ENCODE measurements at places on chromosomes 1 and 21.

- no peak for DNase-seq
Observed at GRCh38 chr1:229870381-229870780, 196.7 kb upstream of the GALNT2 start.

DNA sequence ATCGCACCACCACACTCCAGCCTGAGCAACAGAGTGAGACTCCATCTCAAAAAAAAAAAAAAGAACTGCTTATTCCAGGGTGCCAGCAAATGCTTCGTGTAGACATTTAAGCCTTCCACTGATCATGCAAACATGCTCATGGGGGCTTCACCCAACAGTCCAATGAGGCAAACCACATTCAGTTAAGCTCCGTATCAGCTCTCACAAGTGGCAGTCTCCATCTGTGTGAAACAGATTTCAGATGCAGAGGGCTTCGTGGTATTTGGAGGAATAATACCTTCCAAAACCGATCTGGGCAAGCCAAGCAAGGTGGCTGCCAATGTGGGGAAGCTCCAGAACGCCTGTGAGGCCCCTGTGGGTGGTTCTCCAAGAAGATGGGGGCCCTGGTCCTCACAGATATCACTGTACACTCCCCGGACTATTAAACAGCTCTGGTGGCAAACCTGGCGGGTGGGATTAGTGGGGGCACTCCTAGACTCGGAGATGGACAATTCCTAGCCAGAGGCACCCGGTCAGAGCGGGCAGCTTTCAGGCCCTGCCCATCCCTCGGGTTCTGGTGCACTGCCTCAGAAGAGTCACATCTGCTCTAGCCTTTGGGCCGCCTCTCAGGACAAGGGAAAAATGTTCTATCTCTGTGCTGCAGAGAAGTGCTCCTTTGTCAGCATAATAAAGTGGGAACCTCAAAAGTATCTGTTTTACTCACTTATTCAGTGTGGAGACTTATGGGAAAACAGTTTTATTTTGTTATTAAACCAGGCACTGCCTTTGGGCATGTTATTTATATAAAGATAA lies 10.2 kb downstream of the CREG1 start:
- no peak for DNase-seq

- no peak for DNase-seq
Observed at GRCh38 chr1:22318279-22318981, 133.2 kb upstream of the ZBTB40 start.

DNA sequence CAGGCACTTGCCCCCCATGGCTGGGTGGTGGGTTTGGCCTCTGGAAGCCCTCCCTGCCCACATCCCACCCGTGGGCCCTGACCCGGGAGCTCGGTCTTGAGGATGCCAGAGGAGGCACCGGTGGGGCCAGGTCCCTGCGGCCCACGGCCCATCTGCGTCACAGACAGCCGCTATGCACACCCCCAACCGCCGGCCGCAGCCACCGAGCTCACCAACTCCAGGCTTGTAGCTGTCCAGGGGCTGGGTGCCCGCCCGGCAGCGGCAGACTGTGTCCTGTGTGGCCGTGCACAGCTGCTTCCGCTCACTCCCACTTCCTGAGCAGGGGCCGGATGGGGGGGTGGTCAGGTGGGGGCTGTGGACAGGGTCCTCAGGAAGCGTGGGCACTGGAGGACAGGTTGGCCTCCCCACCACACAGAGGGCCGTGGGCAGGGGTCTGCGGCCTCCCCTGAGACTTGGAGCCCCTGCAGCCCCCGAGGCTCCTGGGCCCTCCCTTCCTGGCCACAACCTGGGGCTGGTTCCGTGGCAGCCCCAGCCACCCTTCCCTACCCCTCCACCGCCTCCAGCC lies 1.1 kb downstream of the TNFRSF4 start:
- DNase-seq: no peak

GRCh38 chr1:147892216-147892615 lies 10.4 kb upstream of the GJA8 start:
- DNase-seq: no peak

- DNase-seq: no peak
Observed at GRCh38 chr1:212430955-212431394, 1.7 kb upstream of the NENF start.

- DNase-seq: no peak
Observed at GRCh38 chr1:222441066-222441465, 106.8 kb downstream of the HHIPL2 start.

DNA sequence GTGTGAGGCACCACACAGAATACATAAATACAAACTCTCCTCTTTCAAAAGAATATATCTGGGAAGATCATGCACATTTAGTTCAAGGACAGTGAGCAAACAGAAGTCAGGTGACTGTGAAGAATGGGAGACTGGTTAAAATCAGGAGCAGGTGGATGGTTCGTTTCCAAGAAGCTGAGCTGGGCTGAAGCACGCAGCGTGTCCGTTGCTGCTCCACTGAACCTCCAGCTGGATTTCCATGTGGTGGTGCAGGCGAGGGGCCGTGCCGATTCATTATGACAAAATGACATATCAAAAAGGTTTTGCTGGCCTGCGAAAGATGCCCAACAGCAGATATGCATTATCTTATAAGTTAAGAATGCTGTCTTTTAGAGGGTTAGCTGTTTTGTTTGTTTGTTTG lies 66.0 kb downstream of the OLIG1 start:
- no peak for DNase-seq

DNA sequence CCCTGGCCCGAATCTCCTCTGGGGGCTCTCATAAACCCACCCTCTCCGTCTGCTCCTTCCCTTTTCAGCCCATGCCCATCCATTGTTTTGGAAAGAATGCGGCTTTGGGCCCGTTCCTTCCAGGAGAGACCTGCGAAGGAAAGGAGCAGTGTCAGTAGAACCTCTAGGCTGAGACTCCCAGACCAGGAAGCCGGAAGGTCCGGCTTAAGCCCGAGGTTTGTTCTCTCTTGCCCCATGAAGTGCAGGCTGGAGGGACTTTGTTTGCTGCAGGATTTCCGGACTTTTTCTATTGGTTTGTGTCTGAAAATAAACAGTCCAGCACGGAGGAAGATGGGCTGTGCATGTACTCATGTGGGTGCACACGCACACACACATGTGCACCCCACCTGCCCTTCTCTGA lies 49.8 kb downstream of the ELK4 start:
- DNase-seq: no peak

GRCh38 chr21:32426592-32427051 lies 14.1 kb downstream of the EVA1C start:
- DNase-seq: no peak

DNA sequence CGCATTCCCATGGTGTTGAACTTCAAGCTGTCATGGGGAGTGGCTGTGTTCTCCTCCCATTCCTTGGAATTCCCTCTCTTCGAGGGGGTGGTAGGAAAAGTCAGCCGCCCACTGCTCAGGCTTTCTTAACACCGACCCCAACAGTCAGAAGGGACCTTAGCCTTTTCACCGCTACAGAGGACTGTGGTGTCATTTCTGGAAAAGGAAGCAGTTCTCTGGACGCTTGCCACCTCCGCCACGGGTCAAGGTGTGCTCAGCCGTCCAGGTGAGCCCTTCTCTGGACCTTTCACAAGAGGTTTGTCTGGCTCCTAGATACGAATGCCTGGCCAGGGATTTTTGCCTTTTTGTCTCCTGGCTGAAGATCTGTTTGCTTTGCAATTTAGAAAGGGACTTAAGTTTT lies 31.8 kb downstream of the CLIC6 start:
- DNase-seq: no peak

Data from activated T-helper 1 cell treated with Interleukin-2 at 50 U/mL for 16 hours (primary cell).